ENCODE measurements at places on chromosomes 4 and X.

DNA sequence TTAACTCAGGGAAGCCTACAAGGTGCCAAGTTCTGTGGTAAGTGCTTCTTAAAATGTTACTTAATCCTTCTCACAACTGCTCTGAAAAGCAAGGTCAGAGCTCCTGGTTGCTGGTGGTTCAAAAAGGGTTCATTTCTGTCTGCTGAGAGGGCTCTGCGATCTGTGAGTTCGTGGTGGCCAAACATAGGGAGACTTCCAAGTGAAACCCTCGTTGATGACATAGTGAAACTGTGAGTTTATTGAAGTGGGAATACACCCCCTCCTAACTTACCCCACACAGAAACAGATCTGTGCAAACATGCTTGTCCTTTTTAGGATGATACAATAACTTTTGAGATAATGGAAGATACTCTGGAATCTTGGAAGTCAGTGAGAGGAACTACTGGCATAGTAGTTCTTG, 164.8 kb upstream of the PGRMC2 start:
- DNase-seq: no peak

DNA sequence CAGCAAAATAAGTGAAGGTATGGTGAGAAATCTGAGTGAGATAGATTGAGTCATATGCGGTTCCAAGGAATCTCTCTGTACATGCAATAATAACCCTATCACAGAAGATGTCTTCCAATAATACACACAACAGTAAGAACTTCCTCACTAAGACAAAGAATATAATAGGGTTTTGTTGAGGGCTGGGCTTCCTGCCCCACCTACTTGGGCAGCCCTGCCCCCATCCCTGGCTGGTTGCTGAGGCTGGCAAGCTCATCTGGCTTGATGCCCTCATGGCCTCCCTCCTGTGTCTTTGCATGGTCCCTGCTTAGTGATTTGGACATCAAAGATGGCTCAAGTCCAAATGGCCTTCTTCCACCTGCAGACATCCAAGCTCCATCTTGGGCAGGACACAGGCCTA, 2.7 kb downstream of the GEMIN8 start:
- DNase-seq: no peak

- DNase-seq: no peak
Observed at GRCh38 chr4:175330236-175330635, 412.1 kb downstream of the ADAM29 start.

- DNase-seq: peak; percentile 55
Observed at GRCh38 chrX:40651620-40652223, 4.4 kb upstream of the CXorf38 start.

GRCh38 chr4:178028481-178028880, 586.2 kb upstream of the AGA start:
- no peak for DNase-seq

- DNase-seq: peak; percentile 70
Observed at GRCh38 chr4:169410839-169411770, 140.3 kb upstream of the SH3RF1 start.

Measured in right hindlimb (tissue), 1 donor.